ENCODE measurements at places on chromosomes 13 and 19.

DNA sequence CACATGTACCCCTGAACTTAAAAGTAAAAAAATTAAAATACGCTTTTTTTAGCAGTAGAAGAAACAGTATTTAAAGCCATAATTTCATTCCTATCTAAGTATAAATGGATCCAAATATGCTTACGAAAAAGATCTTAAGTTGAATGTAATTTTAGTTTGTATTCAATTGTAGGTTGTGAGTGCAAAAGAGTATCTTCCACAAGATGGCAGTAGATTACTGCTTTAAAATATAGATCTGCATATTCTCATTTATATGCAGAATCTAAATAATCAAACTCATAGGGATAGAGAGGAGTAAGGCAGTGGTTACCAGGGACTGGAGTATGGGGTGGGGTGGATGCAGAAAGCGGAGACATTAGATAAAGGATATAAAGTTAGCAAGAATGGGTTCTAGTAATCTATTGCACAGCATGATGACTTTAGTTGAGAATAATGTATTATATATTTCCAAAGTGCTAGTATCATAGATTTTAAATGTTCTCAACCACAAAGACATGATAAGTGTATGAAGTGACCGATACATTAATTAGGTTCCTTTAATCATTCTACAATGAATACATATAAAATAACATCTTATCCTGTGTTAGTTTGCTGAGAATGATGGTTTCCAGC is 14.2 kb downstream of the OR7A17 start:
- no peak for DNase-seq

- DNase-seq: no peak
Measured at GRCh38 chr13:93723316-93723715, 496.7 kb downstream of the GPC6 start.

GRCh38 chr19:31352296-31352781 is 3.1 kb upstream of the TSHZ3 start:
- no peak for DNase-seq

- DNase-seq: no peak
Measured at GRCh38 chr13:44667943-44668342, 91.8 kb upstream of the TSC22D1 start.

All from GDM1 (cell line).